Umbilical cord (tissue), 2 donors: ENCODE measurements at places on chromosomes 6 and 20. TPM values are rescaled to one million over a fixed set of nuclear protein-coding genes. Genes with fewer than 3 reads are reported as not detected.

DNA sequence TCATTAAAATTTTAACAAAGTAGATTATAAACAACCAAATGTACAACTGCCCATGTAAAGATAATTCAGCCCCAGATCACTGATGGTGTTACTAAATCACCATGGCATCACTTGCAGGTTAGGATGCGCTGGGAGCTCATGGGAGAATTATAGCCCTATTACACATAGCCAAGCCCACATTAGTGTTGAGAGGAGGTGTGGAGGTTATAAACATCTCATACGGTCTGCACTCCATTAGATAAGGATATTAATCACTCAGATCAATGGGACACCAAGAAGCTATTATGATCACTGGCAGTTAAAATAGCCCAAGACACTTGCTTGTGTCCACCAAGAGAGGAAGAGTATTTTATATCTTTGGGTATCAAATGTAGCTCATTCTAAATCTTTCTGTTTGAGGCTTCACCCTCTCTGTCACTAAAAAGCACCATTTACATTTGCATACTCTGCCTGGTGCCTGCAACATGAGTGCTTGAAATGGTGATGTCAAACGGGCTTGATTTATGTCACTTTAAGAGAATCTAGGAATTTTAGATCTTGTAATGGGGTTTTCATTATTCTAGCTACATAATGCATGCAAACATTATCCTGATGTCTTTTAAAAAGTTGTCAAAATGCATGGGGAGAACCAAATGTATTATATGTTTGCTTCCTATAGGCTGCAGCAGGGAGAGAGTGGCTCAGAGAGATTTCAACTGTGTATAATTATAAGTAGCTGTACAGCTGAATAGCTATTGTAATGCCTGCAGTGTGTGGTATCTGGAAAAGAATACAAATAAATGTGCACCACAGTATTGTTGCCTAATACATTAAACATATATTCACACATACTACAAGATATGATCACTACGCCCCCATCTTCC lies 654.1 kb upstream of the MARCKS start:
- DNase-seq: no peak

DNA sequence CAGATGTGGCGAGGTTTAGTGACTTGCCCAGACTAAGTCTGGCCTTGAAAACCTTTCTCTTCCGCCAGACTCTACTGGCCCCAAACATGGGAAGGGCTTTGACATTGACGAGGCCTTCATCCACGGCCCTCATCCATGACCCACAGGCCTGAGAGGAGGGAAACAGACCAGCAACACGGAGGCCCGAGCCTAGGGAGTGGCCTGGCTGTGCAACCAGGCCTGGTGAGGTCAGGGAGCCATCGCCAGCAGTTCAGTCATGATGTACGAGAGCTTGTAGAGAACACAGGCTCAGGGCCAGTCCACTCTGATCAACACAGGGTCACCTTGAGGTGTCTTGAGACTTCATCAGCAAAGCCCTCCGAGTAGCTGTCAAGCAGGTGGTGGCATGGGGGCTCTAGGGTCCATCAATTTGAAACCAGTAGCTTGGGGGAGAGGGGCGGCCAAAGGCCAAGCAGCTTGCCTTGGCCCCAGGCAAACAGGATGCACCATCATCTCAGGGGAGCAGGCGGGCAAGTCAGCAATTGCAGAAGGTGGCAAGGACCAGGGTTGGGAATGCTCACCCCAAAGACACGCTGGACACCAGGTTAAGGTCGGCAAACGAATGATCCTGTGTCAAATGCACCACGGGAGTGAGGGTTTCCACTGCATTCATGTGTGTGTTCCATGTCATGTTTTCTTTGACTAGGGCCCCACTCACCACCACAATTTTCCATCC lies 36.1 kb downstream of the GFOD1 start:
- DNase-seq: no peak

DNA sequence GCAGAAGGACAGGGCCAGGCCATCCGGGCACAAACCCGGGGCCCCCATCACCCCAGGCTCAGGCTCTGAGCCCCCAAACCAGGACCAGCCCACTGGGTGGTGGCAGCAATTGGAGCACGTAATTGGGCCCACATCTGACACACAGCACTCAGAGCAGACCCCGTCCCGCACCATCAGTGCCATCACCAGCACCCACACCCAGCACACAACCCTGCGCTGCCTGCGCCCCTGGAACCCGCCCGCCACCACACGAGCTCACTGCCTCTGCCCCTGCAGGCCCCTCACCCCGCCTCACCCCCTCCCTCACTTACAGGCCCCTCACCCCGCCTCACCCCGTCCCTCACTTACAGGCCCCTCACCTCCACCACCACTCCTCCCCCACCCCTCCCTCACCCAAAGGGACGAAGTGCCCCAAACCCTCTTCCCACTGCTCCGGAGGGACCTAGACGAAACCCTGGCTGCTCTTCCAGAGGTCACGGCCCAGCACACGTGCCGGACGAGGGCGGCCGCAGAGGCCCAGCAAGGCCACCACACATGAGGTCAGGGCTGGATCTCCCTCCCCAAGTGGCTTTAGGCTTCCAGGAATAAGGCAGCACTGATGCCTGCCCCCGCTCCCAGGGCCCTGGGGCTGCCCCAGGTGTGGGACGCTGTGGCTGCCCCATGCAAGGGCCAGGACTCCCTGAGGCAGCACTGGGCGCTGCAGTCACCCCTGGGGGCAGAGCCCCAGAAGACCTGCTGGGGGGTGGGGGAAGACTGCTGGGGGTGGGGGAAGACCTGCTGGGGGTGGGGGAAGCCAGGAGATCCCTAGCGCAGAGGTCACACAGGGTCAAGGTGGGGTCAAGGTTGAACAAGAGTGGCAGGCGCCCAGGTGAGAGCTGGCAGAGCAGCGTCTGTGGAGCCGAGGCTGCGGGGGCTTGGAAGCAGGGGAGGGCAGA lies 22.4 kb downstream of the KCNQ2 start:
- no peak for DNase-seq

GRCh38 chr6:165575158-165575549 lies 87.9 kb downstream of the PDE10A start:
- DNase-seq: no peak

DNA sequence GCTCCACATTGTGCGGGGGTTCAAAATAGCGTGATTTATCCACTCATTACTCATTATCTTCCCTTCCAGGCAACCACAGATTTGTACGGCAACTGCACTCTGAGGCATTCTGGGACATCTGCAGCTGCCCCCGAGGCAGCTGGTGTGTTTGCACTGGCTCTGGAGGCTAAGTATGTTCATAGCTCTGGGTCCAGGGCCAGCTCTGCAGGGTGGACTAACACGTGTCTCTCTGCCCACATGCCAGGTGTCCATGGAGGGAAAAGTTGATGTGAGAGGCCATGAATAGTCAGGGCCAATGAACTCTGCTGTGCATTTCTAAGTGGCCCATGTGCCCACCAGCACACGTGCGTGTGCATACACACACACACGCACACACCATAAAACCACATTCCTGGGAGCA lies 74.9 kb downstream of the BFSP1 start:
- no peak for DNase-seq

GRCh38 chr6:87914637-87915395 lies 132.8 kb upstream of the SPACA1 start:
- DNase-seq: no peak

DNA sequence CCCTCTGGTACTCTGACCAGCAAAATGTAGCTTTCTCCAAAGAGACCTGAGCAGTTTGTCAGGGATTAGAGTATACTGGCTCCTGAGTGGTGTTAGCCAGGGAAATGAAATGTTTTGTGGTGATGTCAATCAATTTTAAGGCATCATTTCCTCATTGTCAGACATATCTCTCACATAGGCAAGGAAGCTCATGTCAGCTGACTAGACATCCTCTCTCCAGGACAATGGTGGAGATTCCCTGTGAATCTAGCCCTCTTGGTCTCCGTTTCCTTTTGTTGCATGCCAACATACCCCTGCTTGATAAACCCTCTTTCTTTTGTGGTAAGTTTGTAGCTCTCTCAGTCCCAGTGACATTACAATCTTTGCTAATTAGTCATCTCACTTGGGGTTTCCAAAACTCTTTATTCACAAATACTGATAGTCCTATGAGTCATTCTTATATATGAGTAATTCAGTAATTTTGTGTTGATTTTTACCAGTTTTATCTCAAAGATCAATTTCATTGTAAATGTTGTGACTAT lies 135.6 kb upstream of the PTPRK start:
- no peak for DNase-seq

- no peak for DNase-seq
Observed at GRCh38 chr20:49851231-49851705, 38.6 kb downstream of the SLC9A8 start.

Gene MCM8
- 4.3 TPM for total RNA-seq

Gene CNBD2
- 0.48 TPM for total RNA-seq

Gene FAM83C
- 0.72 TPM for total RNA-seq

Gene HCK
- total RNA-seq: 6.0 TPM
